H9 (cell line): ENCODE measurements at places on chromosomes 7 and 10. TPM values are rescaled to one million over a fixed set of nuclear protein-coding genes. Genes with fewer than 3 reads are reported as not detected.
A peak's percentile ranks its signal among the peaks of the same experiment; 100 is the strongest.

Gene JAKMIP3
- total RNA-seq, result 0.50 and 0.55 TPM in 2 replicates

DNA sequence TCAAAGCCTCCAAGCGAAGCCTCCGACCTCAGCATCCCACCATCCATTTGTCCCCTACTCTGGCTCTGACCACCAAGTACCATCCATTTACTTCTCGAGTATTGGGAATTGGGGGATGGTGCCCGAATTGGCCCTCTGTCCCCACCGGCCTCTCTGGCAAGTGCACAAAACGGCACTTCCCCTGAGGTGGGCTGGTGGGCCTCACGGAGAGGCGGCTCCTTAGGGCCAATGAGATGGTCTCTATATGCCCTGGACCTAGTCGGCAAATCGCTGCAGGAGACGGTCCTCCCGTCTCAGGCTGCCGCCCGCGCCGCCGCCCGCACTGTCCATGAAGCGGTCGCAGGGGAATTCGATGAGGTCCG, 2.8 kb downstream of the TRIL start:
- DNase-seq, result peak; percentile 34
- H3K27me3 ChIP-seq, result peaks cover 11% of the 10 kb centered on the region; the same call in 1 of the 2 replicates
- H3K36me3 ChIP-seq, result peaks cover 2% of the 10 kb centered on the region; the same call in 2 of the 3 replicates
- peaks cover 2% of the 10 kb centered on the region; the same call in 1 of the 2 replicates for H3K4me1 ChIP-seq

Gene CREB3L2
- 58.1 and 60.7 TPM in 2 replicates for total RNA-seq

DNA sequence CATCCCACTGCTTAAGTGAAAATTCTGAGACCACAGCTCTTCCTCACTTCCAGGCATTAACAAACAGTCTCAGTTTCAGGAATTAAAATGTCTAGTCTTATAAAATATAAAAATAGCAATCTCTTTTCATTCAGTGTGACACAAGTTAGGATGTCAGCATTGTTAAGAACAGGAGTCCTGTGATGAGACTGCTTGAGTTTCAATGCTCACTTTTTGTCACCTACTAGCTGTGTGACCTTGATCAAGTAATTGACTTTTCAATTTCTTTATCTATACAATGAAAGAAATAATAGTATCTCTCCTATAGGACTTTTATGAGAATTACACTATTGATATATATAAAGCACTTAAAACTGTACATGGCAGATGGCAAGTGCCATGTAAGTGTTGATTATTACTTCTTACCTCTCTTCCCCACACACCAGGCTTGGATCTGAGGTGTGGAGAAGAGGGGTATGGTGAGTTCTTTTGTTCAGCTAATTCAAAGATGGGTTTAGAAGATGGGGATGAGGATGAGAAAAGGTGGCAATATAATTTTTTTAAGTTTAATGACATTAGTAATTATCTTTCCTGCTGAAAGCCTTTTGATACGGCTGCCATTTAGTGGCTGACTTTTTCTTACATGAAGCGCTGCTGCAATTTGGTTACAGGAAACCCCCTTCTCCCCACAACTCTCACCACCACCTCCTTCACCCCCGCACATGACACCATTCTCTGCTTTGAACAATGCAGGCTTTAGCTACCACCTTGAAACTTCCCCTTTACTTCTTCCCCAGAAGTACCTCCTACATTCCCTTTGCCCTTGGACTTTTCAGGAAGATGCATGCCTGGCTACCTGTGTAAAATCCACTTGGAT, 20.8 kb upstream of the HYAL4 start:
- no peaks in the 10 kb centered on the region for H3K4me1 ChIP-seq
- H3K27me3 ChIP-seq, result no peaks in the 10 kb centered on the region
- H3K4me3 ChIP-seq, result no peak overlapping the region
- no peak for DNase-seq
- H3K36me3 ChIP-seq, result no peaks in the 10 kb centered on the region

GRCh38 chr7:132782777-132783640, 206.7 kb upstream of the PLXNA4 start:
- peaks cover 3% of the 10 kb centered on the region; the same call in 1 of the 3 replicates for H3K36me3 ChIP-seq
- DNase-seq, result no peak
- H3K4me1 ChIP-seq, result no peaks in the 10 kb centered on the region
- no peak overlapping the region for H3K4me3 ChIP-seq
- no peak overlapping the region for H3K27ac ChIP-seq

- DNase-seq, result no peak
- no peaks in the 10 kb centered on the region for H3K36me3 ChIP-seq
- no peak overlapping the region for H3K27ac ChIP-seq
- no peaks in the 10 kb centered on the region for H3K27me3 ChIP-seq
These were observed 40.5 kb upstream of the UBE2H start for GRCh38 chr7:129993275-129993674.

- no peak overlapping the region for H3K27ac ChIP-seq
- no peak overlapping the region for H3K4me3 ChIP-seq
- no peaks in the 10 kb centered on the region for H3K27me3 ChIP-seq
- no peaks in the 10 kb centered on the region for H3K36me3 ChIP-seq
- no peaks in the 10 kb centered on the region for H3K4me1 ChIP-seq
- no peak for DNase-seq
These were observed 10.2 kb downstream of the VENTX start for GRCh38 chr10:133247681-133248333.
